AG09319 (cell line): ENCODE measurements at places on chromosomes 6 and 20.

DNA sequence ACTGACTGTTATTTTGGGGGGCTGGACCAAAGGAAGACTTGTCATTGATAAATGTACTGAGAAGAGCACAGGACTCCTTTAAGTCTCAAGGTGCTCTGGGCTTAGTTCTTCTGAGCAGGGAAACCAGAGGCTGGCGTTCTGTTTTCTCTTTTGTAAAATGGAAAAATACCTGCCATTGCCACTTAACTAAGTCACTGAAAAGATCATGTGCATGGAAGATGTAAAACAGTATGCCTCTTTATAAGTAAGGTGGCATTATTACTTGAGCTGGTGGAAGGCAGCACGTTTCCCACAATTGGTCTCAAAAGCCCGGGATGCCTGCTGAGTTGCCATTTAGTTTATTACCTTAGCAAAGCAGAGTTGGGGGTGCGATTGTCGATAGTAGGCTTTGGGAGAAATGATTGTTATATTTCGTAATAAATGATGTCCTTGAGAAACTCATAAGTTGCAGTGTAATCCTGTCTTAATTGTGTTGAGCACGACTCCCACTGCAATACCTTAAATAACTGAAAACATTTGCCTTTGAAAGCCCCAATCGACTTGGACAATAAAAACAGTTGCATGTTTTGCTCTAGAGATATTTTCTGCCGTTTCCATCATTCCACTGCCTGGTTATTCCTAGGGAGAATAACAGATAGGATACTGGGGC is 3.6 kb downstream of the JARID2 start:
- no peak for DNase-seq

DNA sequence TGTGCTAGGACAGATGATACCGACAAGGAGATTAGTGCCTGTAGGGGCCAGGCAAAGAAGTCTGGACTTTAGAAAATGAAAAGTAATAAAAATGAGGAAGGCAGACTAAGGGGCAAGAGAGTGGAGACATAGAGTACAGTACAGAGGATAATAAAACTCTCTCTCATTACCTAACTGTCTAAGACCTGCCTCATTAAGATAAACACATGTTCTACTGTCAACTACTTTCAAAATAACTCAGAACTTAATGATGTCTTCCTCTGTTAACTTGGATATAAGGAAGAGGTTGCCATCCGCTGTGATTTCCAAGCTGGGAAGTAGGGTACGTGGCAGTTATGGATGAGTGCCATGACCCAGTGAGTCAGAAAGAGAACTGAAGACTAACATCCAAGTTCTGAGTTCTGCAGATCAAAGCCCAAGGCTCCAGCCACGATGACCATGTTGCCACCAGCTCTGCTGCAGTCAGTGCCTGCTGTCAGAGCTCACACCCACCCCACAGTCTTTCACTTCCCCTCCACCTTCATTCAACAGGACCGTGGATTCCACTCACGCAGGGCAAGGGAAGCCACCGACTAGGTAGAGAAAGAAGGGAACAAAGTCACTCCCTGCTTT is 81.8 kb downstream of the KIF16B start:
- no peak for DNase-seq

DNA sequence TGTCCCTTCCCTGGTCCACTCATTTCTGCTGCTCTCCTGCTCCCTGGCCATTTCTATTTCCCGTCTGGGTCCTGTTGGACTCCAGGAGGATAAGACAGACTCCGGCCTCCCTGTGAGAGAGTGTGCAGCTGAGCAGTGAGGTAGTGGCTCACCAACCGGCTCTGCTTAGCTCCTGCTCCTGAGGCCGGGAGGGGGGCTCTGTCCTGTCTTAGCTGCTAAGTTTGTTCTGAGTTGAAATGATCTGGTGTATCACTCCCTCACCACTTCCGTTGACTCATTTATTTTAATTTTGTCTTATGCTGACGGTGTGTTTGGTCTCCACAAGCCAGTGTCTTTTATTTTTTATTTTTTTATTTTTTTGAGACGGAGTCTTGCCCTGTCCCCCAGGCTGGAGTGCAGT is 148.5 kb upstream of the PDE10A start:
- DNase-seq, result no peak

DNA sequence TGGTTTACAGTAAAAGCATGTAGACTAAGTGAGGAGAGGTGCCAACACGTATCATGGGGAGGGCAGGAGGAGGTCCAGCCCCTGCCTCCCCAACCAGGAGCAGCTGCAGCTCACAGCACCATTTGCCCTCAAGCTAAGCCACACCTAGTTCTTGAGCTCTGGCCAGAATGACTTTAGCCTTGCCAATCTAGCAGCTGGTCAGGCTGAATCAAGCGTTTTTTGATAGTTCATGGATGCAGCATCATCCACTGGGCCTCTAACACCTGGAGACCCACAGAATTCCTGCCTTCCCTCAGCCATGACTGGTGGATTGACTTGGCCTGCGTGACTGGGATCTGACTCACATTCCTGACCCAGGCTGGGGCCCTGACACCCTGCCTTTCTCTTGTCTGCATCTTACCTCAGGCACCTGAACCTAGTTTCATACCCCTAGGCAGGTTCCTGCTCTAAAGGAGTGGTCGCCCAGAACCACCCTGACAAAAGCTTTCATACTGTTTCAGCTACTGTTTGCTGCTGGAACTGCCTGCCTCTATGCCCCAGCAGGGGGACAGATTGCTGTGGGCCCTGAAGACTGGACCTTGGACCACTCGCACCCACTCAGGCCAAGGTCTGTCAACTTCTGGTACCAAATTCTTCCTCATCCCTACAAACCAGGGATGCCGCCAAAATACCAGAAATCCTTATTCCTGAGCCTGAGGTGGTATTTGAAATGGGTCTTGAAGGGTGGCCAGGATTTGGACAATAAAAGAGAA is 122.3 kb downstream of the QRSL1 start:
- DNase-seq, result no peak

DNA sequence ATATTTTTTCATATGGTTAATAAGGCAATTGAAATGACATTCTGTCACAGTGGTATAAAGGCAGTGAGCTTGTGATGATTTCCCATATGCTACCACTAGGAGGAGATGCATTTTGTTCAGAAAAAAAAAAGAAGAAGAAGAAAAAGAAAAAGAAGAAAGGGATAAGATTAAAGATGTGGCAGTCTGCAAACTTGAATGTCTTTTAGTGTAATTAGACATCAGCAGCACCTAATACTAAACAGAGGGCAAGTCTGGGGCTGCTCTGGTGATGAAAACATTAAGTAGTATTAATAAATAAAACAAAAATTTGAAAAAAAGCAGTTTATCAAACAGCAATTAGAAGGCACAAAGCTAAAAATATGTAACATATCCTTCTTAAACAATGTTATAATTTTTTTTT is 95.4 kb upstream of the DEFB112 start:
- DNase-seq, result no peak
